ENCODE measurements at places on chromosomes 4 and X.

DNA sequence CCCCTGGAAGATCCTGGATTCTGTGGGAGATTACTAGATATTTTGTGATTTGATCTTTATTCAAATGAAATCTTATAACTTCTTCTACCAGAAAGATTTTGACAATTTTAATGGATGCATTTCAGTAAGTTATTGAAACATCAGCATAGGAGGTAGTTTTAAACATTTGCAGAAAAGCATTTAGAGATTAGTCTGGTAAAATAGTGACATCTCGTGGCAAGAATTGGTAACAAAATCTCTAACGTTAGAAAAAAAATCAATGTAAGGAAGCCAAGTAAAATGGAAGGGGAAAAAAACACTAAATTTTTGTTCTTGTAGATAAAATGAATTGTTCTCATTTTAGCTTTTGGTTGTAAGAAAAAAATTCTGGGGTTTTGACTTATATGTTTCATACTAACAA lies 73.3 kb downstream of the TASL start:
- DNase-seq, result peak; percentile 5

GRCh38 chrX:119228512-119229252 lies 7.4 kb upstream of the PGRMC1 start:
- no peak for DNase-seq

GRCh38 chr4:33262824-33263223 lies 2542.7 kb downstream of the PCDH7 start:
- DNase-seq, result no peak

DNA sequence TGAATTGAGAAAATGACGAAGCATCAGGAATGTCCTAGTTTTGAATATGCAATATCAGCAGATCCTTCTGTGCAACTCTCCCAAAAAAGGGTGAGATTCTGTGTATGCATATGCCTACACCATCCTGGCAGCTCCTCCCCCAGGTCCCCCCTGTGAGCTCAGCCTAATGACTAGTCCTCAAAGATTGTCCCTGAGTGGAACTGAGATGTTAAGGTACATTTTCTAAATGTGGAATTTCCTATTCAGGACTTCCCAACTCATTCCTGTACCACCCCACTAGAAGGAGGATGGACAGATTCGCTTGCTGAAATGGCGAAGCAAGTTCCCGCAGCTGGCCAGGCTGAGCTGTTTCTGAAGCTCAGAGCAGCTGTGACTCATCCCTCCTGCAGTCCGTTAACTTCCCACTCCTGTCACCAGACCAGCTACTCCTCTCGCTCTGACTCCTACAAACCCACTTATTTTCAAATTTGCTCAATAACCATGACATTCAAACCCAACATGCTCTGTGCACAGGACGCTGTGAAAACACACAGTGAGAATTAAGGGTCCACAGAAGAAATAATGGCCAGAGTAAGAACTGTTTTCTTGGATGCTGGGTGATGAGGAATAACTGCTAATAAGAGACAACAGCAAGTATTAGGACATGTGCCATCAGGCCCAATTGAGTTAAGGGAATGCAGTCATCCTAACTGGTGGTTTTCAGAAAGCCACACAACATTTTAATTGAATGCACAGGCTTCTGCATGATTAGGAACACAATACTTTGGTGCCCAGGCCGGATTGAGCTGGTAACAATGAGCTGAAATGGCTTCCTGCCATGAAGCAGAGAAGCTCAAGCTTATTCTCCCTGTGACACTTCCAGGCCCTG lies 40.0 kb upstream of the IRF2 start:
- no peak for DNase-seq

- DNase-seq, result no peak
These were observed 403.9 kb upstream of the SMIM31 start for GRCh38 chr4:164350061-164350460.

DNA sequence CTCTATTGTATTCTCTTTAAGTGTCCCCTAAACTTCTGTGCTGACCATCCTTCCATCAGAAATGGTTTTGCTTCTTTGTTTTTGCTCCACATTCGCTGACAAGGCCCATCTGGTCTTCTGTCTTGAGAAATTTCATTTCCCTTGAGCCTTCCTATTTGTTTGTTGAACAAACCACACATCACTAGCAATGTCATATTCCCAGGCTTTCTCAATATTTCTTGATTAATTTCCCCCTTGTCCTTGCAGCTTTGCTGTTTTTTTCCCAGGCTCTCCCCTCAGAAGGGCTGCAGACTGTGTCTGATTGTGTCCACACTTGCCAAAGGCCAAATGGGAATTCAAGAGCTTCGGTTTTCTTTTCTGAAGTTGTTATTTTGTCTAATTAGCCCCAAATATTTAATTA lies 158.9 kb downstream of the MID1IP1 start:
- no peak for DNase-seq

DNA sequence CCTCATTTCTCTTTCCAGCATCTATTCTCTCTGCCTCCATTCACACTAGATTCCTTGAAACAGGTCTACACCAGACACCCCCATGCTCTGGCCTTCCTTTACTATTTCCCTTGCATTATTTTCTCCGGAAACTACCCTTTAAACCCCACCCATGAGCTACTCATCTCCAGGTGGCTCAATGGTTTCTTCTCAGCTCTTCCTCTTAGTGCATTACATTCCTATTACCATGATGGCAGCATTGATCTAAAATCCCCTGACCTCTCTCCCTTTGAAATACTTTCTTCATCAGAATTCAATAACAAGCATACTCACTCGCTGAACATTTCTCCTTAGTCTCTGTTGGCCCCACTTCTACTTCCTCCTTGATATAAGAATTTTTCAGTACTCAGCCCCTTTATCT lies 94.6 kb downstream of the SYNPO2 start:
- no peak for DNase-seq

- DNase-seq, result no peak
These were observed 125.9 kb upstream of the KLHL4 start for GRCh38 chrX:87391742-87392141.

DNA sequence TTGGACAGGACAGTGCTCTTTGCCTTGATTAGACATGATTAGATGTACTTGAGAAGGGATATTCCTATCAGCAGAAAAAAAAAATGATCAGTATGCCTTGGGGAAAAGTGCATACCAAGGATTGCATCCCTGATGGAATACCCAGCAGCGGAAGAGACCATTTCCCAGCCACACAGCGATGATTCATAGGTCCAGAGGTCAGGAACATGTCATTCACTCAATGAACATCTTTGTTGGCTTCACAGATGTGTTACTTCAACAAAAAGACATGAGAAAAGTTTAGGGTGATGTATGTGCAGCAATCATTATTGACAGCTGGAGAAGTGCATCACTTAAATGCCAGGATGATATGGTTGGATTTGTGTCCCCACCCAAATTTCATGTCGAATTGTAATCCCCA lies 293.5 kb downstream of the ZNF674 start:
- no peak for DNase-seq

DNA sequence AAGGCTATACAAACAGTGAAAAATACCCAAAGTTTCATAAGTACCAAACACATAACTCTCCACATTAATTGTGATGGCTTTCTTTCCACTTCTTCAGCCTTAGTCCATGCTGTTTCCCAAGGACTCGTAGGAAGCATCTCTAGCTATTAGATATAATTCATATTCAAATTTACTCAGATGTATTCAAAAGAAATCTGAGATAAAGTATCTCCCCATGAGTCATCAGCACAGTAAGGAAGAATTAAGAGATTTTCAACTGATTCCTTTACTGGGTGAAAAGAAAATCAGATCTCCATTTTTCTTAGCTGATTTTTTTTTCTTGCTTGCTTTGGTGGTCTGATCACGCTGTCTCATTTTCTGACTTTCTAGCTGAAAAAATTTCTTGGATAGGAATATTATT lies 71.7 kb downstream of the MID1 start:
- no peak for DNase-seq

DNA sequence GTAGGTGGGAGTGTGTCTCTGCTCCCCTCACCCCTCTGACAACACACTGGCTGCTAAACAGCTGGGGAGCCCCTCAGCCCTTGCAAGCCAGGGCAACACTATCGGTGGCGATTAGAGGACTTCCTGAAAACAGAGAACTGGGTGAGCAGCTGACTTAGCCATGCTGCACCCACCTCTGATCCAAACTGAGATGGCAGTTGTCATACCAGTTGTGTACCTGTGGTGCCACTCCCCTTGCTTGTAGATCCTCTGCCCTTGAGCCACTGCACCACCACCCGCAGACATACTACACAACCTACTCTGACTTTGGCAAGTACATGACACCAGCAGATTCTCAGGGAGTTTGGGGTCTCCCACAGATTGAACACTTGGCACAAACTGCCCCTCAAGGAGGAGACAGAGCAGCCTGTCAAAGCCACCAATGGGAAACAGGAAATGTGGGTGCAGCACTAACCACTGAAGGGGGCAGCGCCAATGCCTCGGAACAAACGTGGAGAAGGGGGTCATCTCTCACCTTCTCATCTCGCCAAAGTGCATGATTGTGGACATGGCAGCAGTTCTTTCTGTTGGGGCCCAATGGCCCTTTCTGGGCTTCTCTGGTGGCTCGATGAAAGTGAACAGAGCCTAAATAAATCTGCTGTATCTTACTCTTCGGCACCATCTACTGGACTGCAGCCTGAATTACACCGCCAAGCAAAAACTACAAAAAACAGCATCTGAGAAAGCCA lies 119.8 kb downstream of the NEK1 start:
- no peak for DNase-seq

GRCh38 chrX:107574054-107574683 lies 54.1 kb upstream of the PRPS1 start:
- DNase-seq, result no peak

DNA sequence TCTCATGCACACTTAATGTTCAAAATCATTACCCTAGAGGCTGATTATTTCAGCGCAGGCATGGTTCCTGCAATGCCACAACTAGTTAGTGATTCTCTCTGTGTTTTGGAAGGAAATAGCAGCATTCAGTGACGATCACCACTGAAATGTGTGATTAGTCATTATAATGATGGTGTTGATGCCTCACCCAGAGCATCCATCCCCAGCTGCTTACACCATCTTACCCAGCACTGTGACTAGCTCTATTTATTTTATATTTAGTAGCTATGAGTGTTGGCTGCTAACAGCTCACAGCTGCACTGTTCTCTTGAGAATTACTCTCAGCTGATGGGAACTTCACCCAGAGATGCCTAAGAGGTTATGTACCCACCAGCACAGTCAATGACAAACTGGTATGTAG lies 60.5 kb upstream of the TSPAN7 start:
- DNase-seq, result no peak

DNA sequence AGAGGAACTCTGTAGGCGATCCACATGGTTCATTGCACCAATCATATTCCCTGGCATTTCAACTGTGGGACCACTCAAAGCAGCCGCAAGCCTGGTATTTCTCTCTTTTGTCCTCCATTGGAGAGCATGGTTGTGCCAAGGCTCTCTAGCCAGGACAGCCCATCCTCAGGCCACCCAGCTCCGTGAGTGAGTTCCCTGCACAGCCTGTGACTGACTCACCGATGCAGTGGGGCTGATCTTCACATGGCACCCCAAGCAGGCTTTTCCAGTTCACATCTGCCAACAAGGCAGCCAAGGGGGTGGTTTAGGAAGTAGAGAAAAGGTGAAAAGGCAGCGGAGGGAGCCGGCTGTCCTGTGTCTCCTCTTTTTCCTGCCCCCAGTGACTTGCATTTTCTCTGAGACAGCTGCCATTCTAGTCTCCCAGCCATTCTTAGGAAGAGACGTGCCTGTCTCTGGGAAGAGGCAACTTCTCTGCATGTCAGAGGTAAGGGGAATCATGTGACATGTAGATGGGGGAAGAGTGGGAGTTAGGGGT lies 69.2 kb downstream of the MID1IP1 start:
- DNase-seq, result no peak

DNA sequence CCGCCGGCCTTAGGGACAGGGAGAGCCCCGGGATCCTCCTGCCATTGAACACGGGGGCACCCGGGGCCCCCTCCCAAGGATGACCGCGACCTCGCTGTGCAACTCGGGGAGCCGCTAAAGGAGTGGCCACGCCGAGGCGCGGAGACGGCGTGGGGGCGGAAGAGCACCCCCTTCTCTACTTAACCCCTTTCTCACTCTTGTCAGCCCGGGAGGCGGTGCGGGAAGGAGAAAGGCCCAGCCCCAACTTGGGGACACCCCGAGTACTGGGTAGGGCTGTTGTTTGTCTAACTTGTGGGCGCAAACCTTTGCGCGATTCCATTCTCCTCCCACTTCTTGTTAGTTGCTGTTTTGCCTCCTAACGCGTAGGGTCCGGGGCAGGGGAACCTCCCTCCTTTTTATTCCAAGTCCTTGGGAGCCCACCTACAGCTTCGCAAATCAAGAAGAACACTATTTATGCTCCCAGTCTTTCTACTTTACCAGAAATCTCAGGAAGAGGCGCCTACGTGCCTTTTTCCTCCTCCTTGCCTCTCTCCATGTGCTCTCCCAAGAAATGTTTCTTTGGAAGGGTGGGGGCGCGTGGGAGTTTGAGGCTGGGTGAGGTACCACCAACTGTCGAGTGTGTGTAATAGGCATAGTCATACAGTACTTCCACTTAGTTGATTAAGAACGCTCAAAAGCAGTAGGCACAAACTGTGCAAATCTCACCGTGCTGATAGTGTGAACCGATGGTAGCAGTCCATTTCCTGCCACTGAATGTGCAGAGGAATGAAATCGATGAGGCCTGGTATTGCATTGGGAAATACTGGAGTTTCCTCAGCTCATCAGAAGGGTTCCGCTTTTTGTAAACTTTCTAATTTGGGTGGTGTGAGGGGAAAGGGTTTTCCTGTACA lies 813 bp downstream of the DIAPH2 start:
- no peak for DNase-seq

DNA sequence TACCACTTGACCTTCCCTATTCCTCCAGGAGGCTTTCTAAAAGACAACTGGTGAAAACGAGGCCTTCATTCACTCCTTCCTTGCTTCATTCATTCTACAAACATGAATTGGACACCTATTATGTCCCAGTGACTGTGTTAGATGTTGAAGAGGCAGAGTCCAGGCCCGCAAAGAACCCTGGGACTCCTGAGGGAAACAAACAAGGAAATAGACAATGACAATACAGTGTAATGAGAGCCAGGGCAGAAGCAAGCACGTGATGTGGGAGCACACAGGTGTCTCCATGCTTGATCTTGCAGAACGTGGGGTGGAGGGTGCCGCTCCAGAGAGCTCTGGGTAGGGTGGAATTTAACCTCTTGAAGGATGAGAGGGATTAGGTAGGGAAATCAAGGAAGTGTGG lies 137.6 kb upstream of the KLF3 start:
- DNase-seq, result peak; percentile 3

GRCh38 chr4:106766519-106766918 lies 269.6 kb downstream of the DKK2 start:
- no peak for DNase-seq

Measured in NCI-H187 treated with DMSO at 0.1 percent for 48 hours (cell line).